ENCODE measurements at places on chromosomes 11 and 22.
A peak's percentile ranks its signal among the peaks of the same experiment; 100 is the strongest.

GRCh38 chr22:44005524-44005923 is 18.6 kb upstream of the PARVB start:
- DNase-seq, result no peak

- no peak for DNase-seq
These were observed 1.1 kb upstream of the GCAT start for GRCh38 chr22:37806409-37807333.

- DNase-seq, result no peak
These were observed 133.6 kb downstream of the RAB38 start for GRCh38 chr11:88041679-88042078.

- no peak for DNase-seq
These were observed 863.8 kb downstream of the KCNA4 start for GRCh38 chr11:29153078-29153477.

- no peak for DNase-seq
These were observed 12.9 kb upstream of the CRKL start for GRCh38 chr22:20904008-20904979.

DNA sequence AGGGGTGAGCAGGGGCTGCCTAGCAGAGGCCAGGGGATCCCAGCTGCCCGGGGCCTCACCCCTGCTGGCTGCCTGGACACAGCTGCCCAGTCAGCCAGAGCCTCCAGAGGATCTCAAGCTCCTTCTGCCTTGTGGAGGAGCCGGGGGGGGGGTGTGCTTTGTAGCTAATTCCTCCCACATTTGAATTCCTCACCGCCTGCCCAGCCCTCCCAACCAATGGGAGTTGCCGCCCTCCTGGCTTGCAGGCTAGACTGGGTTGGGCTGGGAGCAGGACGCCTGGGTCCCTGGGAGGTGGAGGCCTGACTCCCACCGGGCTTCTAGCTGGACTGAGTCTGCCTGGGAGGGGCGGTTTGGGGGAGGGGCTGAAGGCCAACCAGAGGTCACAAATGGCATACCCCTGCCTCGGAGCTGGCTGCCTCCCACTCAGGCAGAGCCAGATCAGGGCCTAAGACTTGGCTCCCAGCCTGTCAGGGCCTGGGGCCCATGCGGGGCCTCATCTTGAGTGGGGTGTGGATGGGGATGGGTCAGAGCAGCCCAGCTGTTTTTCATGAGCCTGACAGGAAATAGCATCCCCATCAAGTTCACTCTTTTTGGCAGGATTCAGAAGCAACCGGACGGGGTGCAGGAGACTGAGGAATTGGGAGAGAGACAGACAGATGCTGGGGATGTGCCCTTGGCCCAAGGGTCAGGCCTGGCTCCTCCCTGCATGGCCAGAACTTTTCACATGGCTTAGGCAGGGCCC is 29.2 kb upstream of the PDE2A start:
- no peak for DNase-seq

GRCh38 chr11:121999651-122000050 is 116.4 kb downstream of the BLID start:
- DNase-seq, result no peak

DNA sequence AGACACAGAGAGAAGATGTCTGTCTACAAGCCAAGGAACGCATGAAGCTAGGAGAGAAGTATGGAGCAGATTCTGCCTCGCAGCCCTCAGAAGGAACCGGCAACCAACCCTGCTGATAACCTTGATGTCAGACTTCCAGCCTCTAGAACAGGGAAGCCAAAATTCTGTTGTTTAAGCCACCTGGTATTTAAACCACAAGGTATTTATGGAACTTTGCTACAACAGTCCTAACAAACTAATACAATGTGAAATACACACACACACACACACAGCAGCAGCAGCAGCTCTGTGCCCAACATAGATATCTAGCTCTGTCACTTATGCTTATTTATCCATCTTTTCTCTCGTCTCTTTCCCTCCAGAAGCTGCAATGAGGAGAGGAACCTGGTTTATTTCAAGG is 400.0 kb downstream of the ETS1 start:
- no peak for DNase-seq

GRCh38 chr22:38348751-38349496 is 31.7 kb upstream of the CSNK1E start:
- no peak for DNase-seq

DNA sequence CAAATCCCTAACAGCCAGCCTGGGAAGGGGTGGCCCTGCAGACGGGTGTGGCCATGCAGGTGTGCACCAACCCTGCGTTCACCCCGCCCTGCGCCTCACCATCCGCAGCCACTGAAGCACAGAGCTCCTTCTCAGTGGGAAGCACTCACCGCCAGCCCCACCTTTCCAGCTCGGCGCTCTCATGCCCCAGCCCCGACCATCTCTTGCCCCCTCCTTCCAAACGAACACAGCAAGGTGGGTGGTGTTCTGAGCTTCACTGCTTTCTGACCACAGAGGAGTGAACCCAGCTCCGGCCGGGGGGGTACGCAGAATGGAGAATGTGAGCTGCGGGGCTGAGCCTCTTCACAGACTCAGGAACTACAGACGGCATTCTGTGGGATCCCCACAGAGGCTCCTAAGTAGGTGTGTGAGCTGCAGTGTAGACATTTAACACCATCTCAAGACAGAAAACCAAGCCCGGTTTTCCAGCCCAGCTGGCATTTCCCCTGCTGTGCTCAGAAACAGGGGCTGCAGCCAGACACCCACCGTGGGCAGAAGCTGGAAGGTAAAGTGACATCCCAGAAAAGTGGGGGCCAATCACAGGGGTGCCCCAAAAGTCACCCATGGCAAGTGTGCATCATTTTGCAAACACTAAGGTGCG is 88.4 kb upstream of the RTL6 start:
- DNase-seq, result no peak

GRCh38 chr11:119316729-119317591 is at the start of gene MCAM:
TSS of gene MCAM (minus strand) at chr11:119317130. CDS start at chr11:119317101, 29 bp downstream.
- no peak for DNase-seq

DNA sequence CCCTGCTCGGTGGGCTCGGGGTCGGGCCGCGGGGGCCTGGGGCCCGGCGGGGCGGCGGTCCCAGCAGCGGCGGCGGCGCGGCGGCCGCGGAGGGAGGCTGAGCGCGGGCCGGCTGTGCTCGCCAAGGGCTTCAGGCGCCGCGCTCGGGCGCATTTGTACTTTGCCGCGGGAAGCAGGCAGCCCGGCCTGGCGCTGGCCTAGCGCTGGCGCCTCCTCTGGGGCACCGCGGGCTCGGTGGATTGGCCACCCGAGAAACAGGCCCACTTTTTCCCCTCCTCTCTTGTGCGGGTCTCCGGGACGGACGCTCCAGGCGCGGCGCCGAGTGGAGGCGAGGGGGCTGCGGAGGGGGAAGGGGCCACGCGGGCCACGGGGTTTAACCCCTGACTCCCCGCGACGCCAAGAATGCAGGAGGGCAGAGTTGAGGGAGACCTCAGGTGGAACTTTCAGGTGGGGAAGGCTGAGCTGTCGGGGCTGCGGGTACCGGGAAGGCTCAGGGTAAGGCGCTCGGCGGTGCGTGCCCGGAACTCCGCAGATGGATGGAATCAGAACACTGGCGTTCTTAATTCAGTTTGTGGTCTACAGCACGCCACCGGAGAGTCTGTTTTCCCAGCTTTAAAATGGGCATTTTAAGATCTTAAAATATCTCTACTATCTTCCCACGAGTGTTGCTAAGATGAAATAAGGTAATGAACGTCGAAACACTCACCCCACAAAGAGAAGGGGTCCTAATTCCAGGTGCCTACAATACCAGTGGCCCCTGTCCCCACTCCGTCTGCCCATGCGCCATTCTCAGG is at the start of gene CHRDL2:
Gene CHRDL2, minus strand, starts transcription at position 126 of the 794 bp plus-strand sequence. CDS start 538 bp downstream, outside the sequence.
- DNase-seq, result no peak

DNA sequence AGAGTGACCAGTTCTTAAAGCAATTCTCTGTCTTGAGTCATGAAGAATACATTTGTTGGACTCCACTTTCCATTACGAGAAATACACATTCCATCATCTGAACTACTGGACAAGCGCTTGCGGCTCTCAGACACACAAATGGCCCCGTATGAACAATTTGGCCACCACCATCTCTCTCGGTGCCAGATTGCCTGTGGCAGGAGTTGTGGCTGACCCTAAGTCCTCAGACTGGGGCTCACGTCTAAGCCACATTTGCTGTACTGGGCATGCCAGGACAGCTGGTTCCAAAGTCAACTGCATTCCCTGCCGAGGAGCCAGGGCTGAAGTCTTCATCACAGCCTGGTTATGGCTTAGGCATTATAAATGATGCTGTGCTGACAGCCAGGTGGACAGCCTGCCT is 227.5 kb downstream of the MIAT start:
- no peak for DNase-seq

DNA sequence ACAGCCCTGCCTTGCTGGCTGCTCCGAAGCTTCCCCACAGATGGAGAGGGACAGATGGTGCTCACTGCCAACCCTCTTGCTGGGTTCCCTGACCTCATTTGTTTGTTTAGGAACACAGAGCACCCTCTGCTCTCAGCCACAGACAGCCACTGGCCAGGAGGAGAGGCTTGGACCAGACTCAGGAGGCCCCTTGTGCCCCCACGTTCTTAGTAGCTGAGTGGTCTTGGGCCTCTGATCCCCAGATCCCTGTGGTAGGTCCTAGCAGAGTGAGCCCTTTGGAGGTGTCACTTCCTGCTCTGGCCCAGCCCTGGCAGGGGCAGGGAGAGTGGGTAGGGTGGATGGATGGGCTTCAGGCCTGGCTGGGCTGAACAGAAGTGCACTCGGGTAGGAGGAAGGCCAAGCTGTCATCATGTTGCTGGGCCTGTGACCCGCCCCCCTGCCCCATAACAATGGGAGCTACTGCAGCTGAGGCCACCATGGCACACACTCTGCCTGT is 84.0 kb downstream of the DHCR7 start:
- DNase-seq, result no peak

GRCh38 chr11:125114518-125114917 is 3.1 kb upstream of the TMEM218 start:
- DNase-seq, result no peak

GRCh38 chr22:24504540-24504939 is 9.4 kb downstream of the UPB1 start:
- DNase-seq, result no peak

DNA sequence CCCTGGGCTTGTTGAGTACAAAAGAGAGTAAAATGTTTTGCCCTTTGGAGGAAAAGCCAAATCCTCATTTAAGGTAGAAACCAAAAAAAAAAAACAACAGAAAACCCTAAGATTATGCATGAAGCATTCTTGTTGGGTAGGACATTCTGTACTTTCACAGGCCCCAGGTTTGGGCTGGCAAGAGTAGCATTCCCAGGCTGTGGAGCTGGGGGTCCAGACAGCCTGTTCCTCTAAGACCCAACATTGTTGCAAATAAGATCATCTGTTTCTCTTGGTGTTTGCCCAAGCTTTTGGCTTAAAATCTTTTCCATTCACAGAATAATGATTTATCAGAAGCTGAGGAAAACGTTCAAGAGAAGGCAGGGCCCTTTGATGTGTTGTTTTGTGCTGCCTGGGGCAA is 123.8 kb downstream of the MICAL2 start:
- DNase-seq, result no peak

- DNase-seq, result no peak
These were observed 2.4 kb downstream of the TEF start for GRCh38 chr22:41384128-41384527.

DNA sequence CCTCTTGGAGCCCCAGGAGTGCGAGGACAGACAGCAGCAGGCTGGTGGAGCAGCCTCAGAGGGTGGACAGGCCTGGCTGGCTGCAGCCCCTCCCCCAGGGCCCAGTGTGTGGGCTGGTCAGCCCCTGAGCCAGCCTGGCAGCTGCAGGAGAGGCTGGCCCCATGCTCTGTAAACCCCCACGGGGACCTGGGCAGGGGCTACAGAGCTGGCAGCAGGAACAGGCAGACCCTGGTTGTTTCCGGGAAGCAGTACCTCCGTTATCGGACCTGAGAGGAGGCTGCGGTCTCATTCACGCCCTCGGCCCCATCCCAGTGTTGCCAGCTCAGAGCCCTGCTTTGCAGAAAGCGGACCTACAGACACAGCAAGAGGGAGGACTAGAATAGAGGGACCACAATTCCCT is 38.5 kb upstream of the COMT start:
- DNase-seq, result no peak

- peak; percentile 25 for DNase-seq
These were observed 2.8 kb downstream of the PDGFB start for GRCh38 chr22:39241794-39242594.

- no peak for DNase-seq
These were observed 176.0 kb downstream of the ARHGAP42 start for GRCh38 chr11:100863080-100863581.

DNA sequence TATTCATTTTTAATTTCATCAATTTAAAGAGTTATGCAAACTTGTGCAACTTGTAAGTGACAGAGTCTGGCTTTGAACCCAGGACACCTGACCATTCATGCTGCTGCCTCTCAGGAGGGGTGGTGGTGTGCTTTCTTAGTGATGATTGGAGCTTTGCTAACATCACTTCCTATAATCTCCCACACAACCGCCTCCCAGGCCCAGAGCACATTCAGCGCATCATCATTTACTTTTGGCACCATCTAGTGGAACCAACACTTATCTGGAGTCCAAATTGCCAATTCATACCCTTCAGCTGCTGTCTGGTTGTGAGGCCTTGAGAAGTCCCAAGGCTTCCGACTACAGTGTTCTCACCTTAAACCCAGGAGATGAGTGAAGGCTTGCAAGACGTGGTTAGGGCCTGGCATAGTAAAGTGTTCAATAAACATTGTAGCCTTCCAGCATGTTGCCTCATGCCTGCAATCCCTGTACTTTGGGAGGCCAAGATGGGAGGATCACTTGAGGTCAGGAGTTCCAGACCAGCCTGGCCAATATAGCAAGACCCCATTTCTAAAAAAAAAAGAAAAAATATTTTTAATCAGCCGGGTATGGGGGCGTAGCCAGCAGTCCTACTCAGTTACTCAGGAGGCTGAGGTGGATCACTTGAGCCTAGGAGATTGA is 1.1 kb upstream of the TTLL1 start:
- no peak for DNase-seq

DNA sequence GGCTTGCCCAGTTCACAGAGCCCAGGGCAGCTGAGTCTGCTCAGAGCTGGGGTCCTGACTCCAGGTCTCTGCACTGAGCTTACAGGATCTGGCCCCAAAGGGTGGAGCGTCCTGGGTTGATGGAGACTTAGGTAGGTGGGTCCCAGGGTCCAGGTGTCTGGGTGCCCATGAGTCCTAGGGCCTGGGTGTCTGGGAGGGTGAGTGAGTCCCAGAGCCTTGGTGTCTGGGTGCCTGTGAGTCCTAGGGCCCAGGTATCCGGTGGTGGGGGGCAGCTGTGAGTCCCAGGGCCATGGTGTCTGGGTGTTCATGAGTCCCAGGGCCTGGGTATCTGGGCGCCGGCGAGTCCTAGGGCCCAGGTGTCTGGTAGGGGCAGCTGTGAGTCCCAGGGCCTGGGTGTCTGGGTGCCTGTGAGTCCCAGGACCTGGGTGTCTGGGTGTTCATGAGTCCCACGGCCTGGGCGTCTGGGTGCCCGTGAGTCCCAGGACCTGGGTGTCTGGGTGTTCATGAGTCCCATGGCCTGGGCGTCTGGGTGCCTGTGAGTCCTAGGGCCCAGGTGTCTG is 1505.6 kb downstream of the BRD1 start:
- no peak for DNase-seq

DNA sequence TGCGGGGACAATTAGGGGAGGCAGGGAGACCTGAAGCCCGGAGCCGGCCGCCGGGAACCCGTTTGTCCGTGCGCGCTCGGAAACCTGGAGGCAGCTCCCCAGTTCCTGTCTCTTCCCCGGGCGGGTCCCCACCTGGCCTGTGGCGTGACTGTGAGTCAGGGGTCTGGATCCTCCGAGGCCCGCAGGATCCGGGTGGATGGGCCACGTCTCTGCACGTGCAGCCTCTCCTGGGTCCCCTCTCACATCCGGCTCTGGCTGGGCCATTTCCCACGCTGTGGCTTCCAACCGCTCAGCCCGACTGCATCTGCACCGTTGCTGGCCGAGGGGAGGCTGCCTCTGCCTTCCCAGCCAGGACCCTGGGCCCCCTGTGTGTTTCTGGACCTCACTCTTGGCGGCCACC is 14.8 kb upstream of the H19 start:
- DNase-seq, result no peak
